ENCODE measurements at places on chromosomes 5 and 9.

GRCh38 chr5:14357851-14358250 is 214.7 kb downstream of the TRIO start:
- no peak for DNase-seq

DNA sequence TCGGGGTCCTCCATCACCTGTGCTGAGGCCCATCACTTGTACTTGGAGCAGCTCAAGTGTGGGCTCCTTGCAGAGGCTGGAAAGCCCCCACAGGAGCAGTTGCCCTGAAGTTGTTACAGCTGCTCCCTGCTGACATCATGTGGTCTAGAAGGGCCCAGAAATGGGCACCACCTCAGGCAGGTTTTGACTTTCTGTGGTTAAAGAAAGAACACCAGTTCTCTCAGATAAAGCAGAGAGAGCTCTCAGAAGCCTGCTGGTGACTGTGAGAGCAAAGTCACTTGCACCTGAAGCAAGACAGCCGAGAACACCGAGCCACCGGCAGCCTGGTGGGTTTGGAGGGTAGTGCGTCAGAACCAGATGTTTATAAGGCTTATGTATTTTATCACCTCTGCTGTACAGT is 70.4 kb downstream of the MVB12B start:
- DNase-seq, result peak; percentile 3

DNA sequence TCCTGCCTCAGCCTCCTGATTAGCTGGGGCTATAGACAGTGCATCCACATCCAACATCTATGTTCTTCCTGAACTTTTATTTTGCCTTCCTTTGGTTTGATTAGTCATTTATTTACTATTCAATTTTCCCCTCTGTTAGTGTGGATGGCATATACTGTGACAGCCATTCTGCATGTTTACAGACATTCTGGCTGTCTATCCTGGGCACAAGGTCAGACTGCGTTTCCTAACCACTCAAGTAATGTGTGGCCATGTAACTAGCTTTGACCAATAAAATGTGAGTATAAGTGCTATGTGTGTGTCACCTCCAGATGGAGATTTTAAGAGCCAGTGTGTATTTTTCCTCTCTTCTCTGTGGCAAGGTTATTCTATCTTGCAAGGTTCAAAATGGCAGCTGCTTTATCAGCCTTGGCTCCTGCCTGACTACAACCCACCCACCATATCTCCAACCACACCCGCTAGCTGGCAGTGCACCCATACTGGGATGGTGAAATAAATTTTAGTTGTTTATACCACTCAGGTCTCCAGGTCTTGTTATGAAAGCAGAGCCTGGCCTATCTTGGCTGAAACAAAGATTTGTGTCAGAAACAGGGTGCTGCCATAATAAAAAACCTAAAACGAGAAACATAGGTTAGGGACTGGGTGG is 32.2 kb downstream of the PDE6A start:
- no peak for DNase-seq

DNA sequence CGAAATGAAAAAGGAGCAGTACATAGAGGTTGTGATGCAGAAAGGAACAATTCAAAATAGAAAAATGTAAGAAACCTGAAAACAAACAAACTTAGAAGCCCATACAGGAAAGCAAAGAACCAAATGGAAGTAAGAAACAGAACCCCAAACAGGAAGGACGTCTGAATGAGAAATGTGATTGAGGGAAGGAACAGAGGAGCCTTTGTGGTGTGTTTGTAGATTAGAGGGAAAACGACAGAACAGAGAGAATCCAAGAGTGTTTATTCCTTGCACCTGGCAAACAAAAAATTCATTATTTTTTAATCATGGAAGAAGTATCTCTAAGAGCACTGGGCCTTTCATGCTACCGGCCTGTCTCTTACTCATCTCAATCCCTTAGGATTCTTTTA is 67.8 kb upstream of the ZSWIM6 start:
- DNase-seq, result no peak

GRCh38 chr5:148799737-148800527 is 26.5 kb upstream of the ADRB2 start:
- DNase-seq, result no peak

- DNase-seq, result no peak
Observed at GRCh38 chr5:128536254-128537220, 1.5 kb downstream of the FBN2 start.

DNA sequence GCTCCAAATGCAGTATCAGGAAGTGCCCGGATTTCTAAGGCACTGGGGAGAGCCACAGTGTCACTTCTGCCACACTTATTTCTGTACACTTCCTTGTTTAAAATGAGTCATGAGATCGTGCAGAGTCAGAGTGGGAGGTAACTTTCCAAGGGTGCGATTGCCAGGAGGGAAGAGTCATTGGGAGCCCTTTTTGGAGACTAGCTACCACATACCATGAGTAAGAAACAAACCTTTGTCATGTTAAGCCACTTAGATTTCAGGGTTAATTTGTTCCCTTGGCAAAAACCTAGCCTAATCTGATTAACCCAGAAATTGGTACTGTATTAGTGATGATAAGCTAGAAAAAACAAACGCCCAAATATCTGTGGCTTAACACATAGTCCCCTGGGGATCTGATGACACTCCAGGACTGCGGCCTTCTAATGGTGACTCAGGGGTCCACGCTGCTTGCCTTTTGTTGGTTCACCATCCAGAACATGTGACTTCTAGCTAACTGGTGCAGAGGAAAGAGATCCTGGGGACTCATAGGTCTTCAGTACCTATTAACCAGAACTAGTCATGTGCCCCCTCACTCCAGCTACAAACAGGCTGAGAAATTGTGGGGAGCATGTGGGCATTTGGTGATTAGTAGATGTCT is 48.6 kb upstream of the TLE1 start:
- DNase-seq, result no peak

GRCh38 chr9:116165912-116166311 is 12.3 kb downstream of the PAPPA start:
- no peak for DNase-seq

GRCh38 chr5:3376611-3377010 is 219.0 kb upstream of the IRX1 start:
- no peak for DNase-seq

- no peak for DNase-seq
Observed at GRCh38 chr9:22203371-22204138, 194.4 kb upstream of the CDKN2B start.

GRCh38 chr9:31188496-31188895 is 1195.9 kb upstream of the ACO1 start:
- no peak for DNase-seq

DNA sequence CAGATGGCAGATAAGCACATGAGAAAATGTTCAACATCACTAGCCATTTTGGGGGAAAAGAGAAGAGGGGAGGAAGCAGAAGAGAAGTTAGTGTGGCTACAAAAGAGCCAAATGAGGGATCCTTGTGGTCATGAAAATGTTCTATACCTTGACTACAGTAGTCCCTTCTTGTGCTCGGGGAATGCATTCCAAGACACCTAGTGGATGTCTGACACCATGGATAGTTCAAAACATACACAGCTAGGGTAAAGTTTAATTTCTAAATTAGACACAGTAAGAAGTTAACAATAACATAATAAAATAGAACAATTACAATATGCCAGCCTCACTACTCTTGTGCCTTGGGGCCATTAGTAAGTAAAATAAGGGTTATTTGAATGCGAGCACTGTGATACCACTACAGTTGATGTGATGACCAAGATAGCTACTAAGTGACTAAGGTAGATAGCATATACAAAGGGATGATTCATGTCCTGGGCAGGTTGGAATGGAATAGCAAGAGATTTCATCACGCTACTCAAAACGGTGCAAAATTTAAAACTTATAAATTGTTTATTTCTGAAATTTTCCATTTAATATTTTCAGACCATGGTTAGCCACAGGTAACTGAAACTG is 344.1 kb downstream of the NR2F1-AS1 start:
- DNase-seq, result no peak

GRCh38 chr9:4592295-4592694 is 69.8 kb upstream of the PLPP6 start:
- DNase-seq, result no peak

DNA sequence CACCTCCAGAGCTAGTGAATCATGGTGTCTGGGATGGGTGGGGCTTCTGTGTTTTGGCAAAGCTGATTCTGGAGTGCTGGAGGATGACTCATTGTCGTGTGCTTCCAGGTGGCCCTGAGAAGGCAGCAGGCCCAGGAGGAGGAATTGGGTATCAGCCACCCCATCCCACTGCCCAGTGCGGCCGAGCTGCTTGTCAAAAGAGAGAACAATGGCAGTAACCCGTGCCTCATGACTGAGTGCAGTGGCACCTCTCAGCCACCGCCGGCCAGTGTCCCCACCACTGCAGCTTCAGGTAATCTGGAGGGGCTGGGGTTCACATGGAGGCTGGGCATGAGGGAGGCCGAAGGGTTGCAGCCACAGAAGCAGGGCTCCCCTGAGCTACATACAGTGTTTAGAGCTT is 5.4 kb downstream of the DMRT1 start:
- DNase-seq, result no peak

All from stimulated activated CD4-positive, alpha-beta T cell treated with anti-CD3 and anti-CD28 coated beads, Interleukin-15, amount 100 ng/mL, for 1 hour (primary cell).